ENCODE measurements at places on chromosomes 6 and 20. TPM values are rescaled to one million over a fixed set of nuclear protein-coding genes. Genes with fewer than 3 reads are reported as not detected.

The NOTCH4 gene
- polyA plus RNA-seq: 6.7 TPM

The AIF1 gene
- polyA plus RNA-seq: 14.4 TPM

The METTL24 gene
- polyA plus RNA-seq: not detected

DNA sequence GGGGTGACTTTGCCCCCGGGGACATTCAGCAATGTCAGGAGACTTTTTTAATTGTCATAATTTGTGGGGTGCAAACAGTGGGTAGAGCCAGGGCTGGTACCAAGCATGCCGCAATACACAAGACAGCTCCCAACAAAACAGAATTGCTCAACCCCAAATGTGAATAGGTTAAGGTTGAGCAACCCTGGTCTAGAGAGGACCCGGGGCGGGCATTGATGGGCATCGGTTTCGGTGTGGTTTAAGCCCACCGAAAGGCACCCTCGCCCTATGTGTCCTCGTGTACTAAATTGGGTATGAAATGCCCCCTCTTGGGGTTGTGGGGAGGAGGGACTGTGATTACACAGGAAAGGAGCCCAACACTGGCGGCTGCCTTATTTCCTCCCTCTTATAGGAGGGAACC lies 36.0 kb downstream of the KIAA1755 start:
- DNase-seq: no peak

DNA sequence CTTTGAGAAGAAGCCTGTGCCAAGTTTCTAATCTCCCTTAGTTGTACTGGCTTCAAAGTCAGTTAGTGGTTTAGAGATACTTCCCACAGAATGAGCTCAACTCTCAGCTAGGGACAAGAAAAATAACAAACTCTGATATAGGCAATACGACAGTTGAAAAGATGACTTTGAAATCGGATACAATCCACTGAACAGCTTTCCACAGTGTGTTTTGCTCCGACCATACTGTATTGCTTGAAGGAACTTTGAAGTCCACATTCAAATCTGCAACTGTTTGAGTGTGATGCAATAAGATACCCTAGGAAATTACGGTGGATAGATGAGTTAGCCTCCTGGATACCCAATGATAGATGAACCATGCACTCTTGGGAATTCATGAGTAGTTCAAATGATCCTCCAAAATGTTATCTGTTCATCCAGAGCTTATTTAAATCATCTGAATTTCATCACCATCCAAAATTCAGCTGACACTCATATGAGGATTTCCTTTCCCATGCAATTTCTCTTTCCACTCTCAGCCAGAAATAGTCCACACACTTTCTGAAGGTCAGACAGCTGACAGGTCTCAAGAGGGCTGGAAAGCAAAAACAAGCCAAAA lies 443.8 kb downstream of the HAO1 start:
- DNase-seq: no peak
